Smooth muscle cell of bladder (primary cell): ENCODE measurements at places on chromosomes 11 and 22. TPM values are rescaled to one million over a fixed set of nuclear protein-coding genes. Genes with fewer than 3 reads are reported as not detected.

Gene H19
- total RNA-seq: 1.7 and 64.3 TPM in 2 replicates

Gene SCGB1D2
- not detected in 2 replicates for total RNA-seq

Gene SLC22A6
- not detected in 2 replicates for total RNA-seq

Gene CCDC89
- 3.3 and 4.3 TPM in 2 replicates for total RNA-seq

Gene DDI1
- total RNA-seq: under 0.01 TPM in 1 of 2 replicates, not detected in the other

Gene HTR3A
- not detected in 2 replicates for total RNA-seq

Gene KRTAP5-2
- total RNA-seq: not detected in 2 replicates

Gene CCDC81
- total RNA-seq: 0.55 and 0.85 TPM in 2 replicates

Gene C11orf42
- not detected in 2 replicates for total RNA-seq

Gene ABCC8
- not detected in 2 replicates for total RNA-seq

Gene FLRT1
- total RNA-seq: 0.18 and 0.28 TPM in 2 replicates

Gene KIF18A
- total RNA-seq: 2.6 and 5.5 TPM in 2 replicates

Gene SMC1B
- not detected in 2 replicates for total RNA-seq

Gene MOGAT2
- not detected in 2 replicates for total RNA-seq

Gene KCNQ1
- total RNA-seq: not detected in 2 replicates

Gene ASCL3
- total RNA-seq: not detected in 2 replicates

Gene SLCO2B1
- 0.28 and 0.65 TPM in 2 replicates for total RNA-seq

Gene APOA4
- total RNA-seq: not detected in 2 replicates

Gene SEC14L6
- 0.14 and 0.18 TPM in 2 replicates for total RNA-seq

Gene CBX7
- 3.4 and 6.6 TPM in 2 replicates for total RNA-seq

Gene EXPH5
- total RNA-seq: 0.09 and 1.00 TPM in 2 replicates

Gene RTN3
- 52.3 and 54.5 TPM in 2 replicates for total RNA-seq
